ENCODE measurements at places on chromosomes 3 and 15.

DNA sequence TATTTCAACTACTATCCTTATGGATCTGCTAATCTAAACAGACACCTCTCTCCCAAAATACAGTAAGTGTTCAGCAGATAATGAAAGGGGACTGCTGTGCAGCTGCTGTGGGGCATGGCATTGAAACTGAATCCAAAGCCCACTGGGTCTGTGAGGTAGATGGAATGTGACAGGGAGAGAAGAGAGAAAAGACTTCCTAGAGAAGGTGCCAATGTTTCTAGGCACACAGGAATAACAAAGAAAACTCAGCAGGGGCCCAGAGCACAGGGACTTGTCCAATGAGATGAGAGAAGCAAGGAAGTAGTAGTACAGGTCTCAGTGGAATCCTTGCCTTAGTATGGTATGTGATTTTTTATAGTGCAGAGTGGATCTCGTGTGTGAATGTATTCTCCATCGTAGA is 457.8 kb downstream of the IL5RA start:
- peaks cover 8% of the 10 kb centered on the region for H3K4me1 ChIP-seq
- no peaks in the 10 kb centered on the region for H3K36me3 ChIP-seq
- no peak overlapping the region for H3K27ac ChIP-seq
- H3K27me3 ChIP-seq: no peaks in the 10 kb centered on the region
- no peak for DNase-seq

DNA sequence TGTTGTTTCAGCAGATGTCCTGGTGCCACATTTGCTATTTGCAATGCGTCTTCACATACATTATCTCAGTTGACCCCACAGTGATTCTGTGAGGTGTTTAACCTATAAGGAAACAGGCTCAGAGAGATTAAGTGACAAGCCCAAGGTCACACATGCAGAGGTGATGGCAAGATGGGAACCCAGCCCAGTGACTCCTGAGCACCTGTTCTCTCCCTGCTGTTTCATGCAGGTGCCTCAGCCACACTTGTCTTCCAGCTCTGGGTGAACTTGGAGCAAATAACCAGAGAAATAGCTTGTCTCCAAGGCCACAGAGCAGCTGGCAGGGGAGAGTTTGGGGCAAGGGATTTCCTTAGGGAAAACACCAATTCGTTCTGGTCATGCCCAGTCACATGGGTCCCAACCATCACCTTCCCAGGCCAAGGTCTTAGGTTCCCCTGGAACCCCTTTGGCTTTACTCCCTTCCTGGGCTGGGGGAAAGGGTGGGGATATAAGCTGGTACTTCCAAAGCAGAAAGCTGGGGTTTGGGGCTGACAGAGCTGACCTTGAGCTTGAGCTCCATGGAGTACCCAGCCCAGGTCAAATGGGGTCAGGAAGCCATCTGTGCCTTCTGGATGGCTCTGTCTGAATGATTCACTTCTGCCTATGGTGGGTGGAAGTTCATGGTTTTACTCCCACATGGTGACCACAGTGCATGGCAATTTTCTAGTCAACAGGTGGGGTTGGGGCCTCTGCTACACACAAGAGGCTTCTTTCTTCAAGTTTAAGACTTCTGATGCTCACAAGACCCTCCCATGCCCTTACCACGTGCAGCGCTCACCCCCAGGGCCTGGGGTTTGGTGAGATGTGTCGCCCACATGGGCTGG is 22.4 kb downstream of the LIPC start:
- no peaks in the 10 kb centered on the region for H3K27me3 ChIP-seq
- no peak for DNase-seq
- H3K4me3 ChIP-seq: no peak overlapping the region
- no peak overlapping the region for H3K27ac ChIP-seq

GRCh38 chr3:54235998-54236397 is 113.6 kb downstream of the CACNA2D3 start:
- no peaks in the 10 kb centered on the region for H3K27me3 ChIP-seq
- no peak overlapping the region for H3K27ac ChIP-seq
- H3K4me1 ChIP-seq: no peaks in the 10 kb centered on the region
- no peak overlapping the region for H3K4me3 ChIP-seq
- H3K36me3 ChIP-seq: no peaks in the 10 kb centered on the region
- DNase-seq: no peak

DNA sequence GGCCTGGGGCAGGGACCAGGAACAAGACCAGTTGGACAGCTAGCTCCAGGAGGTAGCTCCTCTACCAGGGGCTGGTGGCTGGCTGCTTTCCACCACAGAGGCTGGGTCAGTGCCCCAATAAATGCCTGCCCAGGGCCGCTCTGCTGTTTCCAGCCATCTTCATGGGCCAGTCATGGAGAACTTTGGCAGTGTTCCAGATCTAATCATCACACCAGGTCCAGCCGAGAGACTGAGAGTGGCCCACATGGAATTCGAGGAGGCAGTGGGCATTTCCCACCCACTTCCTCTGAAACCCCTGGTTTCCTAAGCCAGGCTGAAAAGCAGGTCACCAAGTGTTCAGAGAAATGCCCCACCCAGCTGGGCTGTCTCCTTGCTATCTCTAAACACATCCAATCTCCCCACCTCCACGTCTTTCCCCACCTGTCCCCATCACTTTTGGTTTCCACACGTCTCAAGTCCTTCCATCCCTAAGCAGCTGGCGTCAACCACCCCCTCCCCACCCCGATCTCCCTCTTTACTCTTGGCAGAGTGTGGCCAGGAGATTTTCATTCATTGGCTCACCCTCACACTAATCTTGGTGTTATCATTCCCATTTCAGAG is 190.0 kb upstream of the LINGO1 start:
- peaks cover 13% of the 10 kb centered on the region for H3K27me3 ChIP-seq
- no peak for DNase-seq
- no peaks in the 10 kb centered on the region for H3K36me3 ChIP-seq

- H3K27me3 ChIP-seq: no peaks in the 10 kb centered on the region
- H3K4me3 ChIP-seq: no peak overlapping the region
- no peaks in the 10 kb centered on the region for H3K36me3 ChIP-seq
- no peak overlapping the region for H3K27ac ChIP-seq
- DNase-seq: peak; percentile 31
Observed at GRCh38 chr15:80309769-80310384, 57.9 kb upstream of the CTXND1 start.

- H3K4me1 ChIP-seq: no peaks in the 10 kb centered on the region
- no peaks in the 10 kb centered on the region for H3K27me3 ChIP-seq
- no peaks in the 10 kb centered on the region for H3K36me3 ChIP-seq
- H3K27ac ChIP-seq: no peak overlapping the region
Observed at GRCh38 chr3:161423911-161424522, 52.7 kb upstream of the SPTSSB start.

DNA sequence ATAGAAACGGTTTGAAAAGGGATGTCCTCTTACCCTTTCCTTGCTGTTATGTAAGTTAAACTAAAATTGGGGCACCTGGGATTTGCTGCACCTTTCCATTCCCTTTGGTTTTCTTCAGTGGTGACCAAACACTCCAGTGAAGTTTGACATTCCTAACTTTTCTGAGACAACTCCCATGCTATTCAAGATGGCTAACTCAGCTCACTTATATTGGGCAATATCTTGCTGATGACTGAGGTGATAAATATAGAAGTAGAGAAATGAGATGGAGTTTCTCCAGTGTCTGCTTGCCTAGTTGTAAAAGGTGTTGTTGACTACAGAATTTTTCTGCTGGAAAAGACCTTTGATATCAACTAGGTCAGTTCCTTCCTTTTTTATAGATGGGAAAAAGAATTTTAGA is 291.8 kb downstream of the GAP43 start:
- H3K27ac ChIP-seq: no peak overlapping the region
- no peaks in the 10 kb centered on the region for H3K27me3 ChIP-seq
- no peak for DNase-seq
- no peaks in the 10 kb centered on the region for H3K36me3 ChIP-seq
- no peaks in the 10 kb centered on the region for H3K4me1 ChIP-seq

- H3K27me3 ChIP-seq: no peaks in the 10 kb centered on the region
- H3K4me1 ChIP-seq: peaks cover 7% of the 10 kb centered on the region
- no peaks in the 10 kb centered on the region for H3K36me3 ChIP-seq
- H3K4me3 ChIP-seq: no peak overlapping the region
- no peak for DNase-seq
Observed at GRCh38 chr3:187952849-187953248, 201.1 kb upstream of the LPP start.

GRCh38 chr3:158314426-158315357 is 204.8 kb downstream of the RSRC1 start:
- no peak for DNase-seq
- H3K4me1 ChIP-seq: no peaks in the 10 kb centered on the region
- no peak overlapping the region for H3K27ac ChIP-seq
- no peaks in the 10 kb centered on the region for H3K36me3 ChIP-seq
- H3K4me3 ChIP-seq: no peak overlapping the region

DNA sequence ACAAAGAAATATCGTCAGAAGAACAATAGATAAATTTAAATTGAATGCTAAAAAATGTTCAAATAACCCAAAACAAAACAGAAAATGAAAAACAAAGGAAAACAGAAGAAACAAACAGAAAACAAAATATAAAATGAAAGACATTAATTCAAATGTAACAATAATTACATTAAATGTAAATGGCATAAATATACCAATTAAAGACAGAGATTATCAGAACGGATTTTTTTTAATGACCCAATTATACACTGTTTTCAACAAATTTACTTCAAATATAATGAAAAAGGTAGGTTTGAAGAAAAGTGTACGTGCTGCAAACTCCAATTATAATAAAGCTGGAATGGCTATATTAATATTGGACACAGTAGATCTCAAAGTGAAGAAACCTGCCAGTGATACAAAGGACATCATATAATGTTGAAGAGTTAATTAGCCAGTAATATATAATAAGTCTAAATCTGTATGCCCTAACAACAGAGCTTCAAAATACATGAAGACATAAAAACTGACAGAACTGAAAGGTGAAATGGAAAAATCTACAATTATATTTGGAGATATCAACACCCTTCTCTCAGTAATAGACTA is 193.8 kb downstream of the ZBTB20 start:
- no peaks in the 10 kb centered on the region for H3K4me1 ChIP-seq
- no peak for DNase-seq
- no peaks in the 10 kb centered on the region for H3K27me3 ChIP-seq

GRCh38 chr3:179526989-179527391 is 35.7 kb upstream of the ACTL6A start:
- peak; percentile 95 for DNase-seq
- H3K4me3 ChIP-seq: peak overlapping the region; percentile 70
- H3K36me3 ChIP-seq: no peaks in the 10 kb centered on the region
- peak overlapping the region; percentile 21 for H3K27ac ChIP-seq
- H3K27me3 ChIP-seq: no peaks in the 10 kb centered on the region

DNA sequence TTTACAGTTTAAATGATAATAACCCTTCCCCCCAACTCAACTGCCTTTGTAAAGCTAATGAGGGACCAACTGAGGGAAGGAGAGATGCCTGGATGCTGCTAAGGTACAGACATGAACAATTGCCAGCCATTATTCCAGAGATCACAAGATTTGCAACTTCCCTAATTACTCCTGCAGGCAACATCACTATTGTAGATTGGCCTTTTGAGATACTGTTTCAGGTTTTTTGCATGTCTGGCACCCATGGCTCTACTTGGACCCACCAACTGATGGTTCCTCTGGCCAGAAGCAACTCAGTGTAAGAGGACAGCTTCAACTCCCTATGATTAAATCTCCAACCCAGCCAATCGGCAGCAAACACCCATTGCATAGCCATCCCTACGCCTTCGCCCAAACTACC is 478.7 kb downstream of the FHIT start:
- no peak overlapping the region for H3K27ac ChIP-seq
- H3K4me1 ChIP-seq: no peaks in the 10 kb centered on the region
- no peaks in the 10 kb centered on the region for H3K27me3 ChIP-seq
- no peak overlapping the region for H3K4me3 ChIP-seq

DNA sequence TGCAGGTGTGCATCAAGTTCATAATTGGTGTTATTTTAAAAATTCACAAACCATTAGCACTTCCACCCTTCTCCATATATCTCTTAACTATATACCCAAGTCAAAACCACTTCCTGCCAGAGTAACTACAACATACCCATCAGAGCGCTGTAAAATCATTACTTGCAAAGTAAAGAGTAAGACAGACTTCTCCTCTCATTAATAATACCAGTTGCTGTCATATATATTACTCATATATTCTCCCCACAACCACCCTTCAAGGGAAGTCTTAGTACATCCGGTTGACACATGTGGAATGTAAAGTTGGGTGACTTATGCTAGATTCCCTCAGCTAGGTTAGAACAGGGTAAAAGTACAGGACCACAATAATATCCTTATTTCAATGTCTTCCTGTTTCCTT is 5.6 kb downstream of the TERC start:
- no peaks in the 10 kb centered on the region for H3K4me1 ChIP-seq
- no peak overlapping the region for H3K4me3 ChIP-seq
- no peak for DNase-seq
- no peak overlapping the region for H3K27ac ChIP-seq
- H3K27me3 ChIP-seq: no peaks in the 10 kb centered on the region
- no peaks in the 10 kb centered on the region for H3K36me3 ChIP-seq

DNA sequence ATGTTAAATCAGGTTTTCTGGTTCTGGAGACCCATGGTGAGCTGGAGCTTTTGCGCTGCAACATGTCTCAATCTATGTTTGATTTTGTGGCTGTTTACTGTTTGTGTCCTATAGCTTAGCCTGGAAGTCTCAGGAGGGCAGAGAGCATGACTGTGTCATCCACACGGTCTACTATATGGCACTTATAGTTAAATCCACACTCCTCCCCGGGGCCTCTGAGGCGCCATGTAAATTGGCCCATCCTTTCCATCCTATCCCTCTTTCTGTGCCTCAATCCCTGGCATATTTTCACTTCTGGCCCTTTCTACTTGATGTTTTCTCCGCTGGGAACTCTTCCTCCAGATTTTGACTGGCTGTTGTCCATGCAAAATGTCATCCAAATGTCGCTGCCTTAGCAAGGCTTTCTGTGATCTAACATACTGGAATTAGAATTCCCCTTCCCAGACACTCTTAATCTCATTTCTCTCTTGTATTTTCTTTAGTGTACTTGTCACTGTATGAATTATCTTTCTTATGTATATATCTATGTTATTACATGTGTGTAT is 560.8 kb upstream of the RGMA start:
- DNase-seq: no peak
- no peaks in the 10 kb centered on the region for H3K4me1 ChIP-seq

- H3K4me3 ChIP-seq: no peak overlapping the region
- DNase-seq: no peak
- no peaks in the 10 kb centered on the region for H3K4me1 ChIP-seq
- no peak overlapping the region for H3K27ac ChIP-seq
Observed at GRCh38 chr3:141788149-141788548, 24.9 kb downstream of the GRK7 start.

GRCh38 chr3:156867174-156867573 is 41.0 kb downstream of the LEKR1 start:
- no peak for DNase-seq
- H3K27me3 ChIP-seq: no peaks in the 10 kb centered on the region
- H3K4me3 ChIP-seq: no peak overlapping the region
- no peaks in the 10 kb centered on the region for H3K36me3 ChIP-seq

DNA sequence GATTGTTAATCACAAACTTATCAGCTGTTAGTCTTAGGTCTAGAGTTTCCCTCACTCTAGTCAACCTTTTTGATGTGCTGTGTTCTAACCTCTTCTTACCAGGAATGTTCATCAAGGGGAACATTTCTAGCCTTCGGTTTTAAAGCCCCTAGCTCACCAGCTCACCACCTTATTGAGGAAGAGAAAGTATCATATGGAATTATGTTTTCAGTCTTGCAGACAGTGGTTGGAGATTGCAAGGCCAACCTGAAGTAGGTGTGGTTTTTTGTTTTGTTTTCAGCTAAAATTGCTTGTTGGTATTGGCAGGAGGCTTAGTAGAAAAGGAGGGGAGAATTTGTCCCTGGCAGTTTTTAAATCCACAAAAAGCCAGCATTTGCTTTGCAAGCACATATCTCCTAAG is 48.4 kb upstream of the CCDC80 start:
- no peak for DNase-seq
- no peaks in the 10 kb centered on the region for H3K4me1 ChIP-seq
- no peaks in the 10 kb centered on the region for H3K36me3 ChIP-seq
- no peak overlapping the region for H3K4me3 ChIP-seq
